ENCODE measurements at places on chromosomes 5 and 9.
A peak's percentile ranks its signal among the peaks of the same experiment; 100 is the strongest.

GRCh38 chr9:101999441-101999840 lies 261.0 kb upstream of the GRIN3A start:
- DNase-seq = no peak

DNA sequence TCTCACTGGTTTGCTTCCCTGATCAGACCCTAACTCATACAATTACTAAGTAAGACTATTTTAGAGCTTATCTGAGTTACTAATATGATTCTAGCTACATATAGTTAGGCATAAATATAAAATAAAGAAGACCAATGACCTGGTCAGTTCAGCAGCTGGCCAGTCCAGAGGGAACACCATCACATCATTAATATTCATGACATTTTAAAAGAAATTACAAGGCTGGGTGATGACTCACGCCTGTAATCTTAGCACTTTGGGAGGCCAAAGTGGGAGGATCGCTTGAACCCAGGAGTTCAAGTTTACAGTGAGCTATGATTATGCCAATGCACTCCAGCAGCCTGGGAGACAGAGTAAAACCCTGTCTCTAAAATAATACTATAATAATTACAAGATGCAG lies 37.0 kb upstream of the CDC42SE2 start:
- peak; percentile 20 for DNase-seq

DNA sequence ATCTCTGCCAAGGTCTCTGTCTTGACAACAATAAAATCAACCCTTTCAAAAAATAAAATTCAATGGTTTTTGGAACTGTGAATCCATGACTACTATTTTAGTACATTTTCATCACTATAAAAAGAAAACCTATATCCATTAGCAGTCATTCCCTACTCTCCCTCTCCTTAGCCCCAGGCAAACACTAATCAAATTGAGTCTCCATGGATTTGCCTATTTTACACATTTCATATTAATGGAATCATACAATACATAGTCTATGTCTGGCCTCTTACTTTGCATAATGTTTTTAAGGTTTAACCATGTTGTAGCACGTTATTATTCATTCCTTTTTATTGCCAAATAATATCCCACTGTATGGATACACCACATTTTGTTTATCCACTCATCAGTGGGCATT lies 24.1 kb downstream of the RIGI start:
- DNase-seq = no peak

- no peak for DNase-seq
These were observed 139.0 kb upstream of the GABRP start for GRCh38 chr5:170644501-170644900.

DNA sequence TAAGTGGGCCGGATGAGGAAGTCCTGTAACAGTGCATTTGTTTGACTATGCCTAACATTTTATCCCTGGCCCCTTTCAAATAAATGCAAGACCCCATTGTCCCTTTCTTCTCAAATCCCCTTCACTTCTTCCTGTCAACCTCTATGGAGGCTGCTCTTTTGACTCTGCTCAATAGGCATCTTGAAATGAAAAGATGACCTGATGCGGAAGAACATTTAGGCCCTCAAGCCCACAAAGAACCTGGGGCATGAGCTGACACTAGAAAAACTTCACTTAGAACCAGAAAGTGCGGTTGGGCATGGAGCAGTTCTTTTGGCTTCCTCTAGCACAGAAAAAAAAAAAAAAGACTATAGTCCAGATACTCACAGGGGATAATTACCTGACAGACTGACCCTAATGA lies 1434.7 kb upstream of the WWC1 start:
- DNase-seq = no peak

Data from amniotic epithelial cell (primary cell).